T follicular helper cell (primary cell): ENCODE measurements at places on chromosomes 3 and 15.

DNA sequence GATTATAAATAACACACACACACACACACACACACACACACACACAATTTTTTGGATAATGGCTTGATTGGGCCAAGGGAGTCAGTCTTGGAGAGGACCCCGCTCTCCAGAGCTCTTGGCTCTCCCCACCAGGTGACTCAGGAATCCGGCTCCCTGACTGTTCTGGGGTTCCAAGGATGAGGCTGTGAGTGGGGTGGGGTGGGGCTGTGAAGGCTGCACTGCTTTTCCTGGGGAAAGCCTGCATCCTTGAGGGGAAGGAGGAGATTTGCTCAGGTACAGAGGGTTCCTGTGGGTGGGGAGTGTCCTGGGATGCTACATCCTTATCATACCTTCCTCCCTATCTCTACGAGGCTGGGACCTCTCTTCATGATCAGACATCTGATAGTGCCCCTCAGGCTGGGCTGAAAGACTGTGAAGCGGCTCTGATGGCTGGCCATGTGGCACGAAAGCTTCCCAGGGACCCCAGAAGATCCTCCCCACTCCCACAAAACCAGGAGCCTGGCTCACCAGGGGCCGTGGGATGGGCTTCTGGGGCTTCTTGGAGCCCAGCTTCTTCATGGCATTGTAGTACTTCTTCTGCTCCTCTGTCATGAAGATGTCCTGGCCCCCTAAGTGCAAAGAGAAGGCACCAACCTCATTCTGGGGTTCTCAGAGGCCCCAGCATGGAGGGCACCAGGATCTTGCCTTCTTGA, 59.2 kb downstream of the EXOG start:
- no peak for DNase-seq

- peak; percentile 52 for DNase-seq
Observed at GRCh38 chr15:74053941-74054529, 28.3 kb downstream of the GOLGA6A start.

DNA sequence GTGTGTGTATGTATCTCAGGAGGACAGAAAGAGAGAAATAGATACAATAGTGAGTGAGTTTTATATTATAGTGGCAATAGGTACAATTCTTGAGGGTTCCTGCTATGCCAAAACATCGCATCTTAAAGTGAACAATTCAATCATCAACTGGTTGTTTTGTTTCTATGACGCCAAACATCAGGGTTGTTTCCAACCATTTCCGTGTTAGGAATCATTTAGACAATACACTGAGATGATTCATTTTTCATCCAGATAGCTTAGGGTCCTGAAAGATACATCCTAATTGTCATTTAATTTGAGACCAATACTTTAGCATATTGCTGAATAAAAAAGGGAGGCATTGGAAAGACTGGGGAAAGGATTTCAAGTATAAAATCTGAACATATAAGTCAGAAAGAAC, 472.2 kb downstream of the MCTP2 start:
- DNase-seq = no peak

DNA sequence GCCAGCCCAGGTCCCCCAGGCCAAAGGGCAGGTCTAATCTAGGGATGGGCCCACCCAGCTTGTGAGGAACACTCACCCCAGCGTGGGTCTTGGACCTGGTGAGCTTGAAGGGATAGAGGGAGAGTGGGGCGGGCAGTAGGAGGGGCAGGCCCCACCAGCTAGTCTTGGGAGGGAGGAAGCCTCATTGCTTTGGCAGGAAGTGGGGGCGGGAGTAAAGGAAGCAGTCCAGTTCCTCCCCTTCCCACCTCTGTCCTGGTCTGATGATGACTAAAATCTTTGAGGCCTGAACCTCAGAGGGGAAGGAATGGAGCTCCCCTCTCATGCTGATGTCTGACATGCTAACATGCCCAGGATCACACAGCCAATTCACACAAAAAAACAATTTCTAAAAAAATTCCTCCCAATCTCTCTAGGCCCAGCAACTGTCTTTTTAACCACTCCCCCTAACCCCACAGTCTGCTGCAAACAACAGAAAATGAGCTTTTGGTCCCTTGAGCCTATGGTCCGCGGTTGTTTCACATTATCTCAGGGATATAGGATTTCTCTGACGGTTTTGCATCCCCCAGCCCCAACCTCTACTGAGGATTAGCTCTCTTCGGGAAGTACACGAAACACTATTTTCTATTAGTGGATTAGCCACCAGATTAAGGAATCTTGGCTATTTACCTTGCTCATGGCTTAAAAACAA, 30.7 kb upstream of the DUSP7 start:
- DNase-seq = no peak

DNA sequence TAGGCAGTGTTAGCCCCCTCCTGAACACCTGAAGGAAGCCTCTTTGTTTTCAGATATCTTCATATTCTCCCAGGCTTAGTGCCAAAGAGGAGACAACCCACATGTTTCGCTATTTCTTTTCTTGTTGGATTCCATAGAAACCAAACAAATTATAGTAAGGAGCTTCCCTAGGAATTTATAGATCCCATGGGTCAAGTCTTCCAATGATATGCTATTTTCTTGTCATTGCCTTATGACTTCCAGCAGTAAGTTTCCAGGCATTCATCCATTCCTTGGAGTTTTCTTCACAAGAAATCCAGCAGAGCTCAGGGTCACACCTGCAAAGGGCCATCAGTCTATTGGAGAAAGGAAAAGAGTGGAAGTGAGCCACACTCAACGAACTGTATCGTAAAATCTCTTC, 9.9 kb upstream of the KCNMB2 start:
- no peak for DNase-seq

- DNase-seq = no peak
Observed at GRCh38 chr3:64909011-64909410, 221.2 kb upstream of the ADAMTS9 start.

DNA sequence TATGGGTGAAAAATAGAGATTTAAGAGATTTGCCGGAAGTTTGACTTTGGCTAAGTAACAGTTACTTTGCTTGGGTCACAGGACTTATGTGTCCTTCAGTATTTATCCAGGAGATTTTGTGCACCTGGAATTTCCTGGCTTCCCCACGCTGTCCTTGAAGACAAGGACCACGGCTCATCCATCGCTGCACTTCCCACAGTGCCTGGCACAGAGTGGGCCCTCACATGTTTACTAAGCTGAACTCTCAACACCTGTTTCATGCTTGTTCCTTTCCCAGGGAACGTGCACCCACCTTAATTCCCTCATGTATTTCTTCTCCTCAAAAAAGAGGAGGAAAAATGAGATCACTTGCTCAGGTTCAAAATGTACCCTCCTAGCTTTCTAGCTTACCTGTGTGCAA, 32.0 kb downstream of the CA12 start:
- no peak for DNase-seq

DNA sequence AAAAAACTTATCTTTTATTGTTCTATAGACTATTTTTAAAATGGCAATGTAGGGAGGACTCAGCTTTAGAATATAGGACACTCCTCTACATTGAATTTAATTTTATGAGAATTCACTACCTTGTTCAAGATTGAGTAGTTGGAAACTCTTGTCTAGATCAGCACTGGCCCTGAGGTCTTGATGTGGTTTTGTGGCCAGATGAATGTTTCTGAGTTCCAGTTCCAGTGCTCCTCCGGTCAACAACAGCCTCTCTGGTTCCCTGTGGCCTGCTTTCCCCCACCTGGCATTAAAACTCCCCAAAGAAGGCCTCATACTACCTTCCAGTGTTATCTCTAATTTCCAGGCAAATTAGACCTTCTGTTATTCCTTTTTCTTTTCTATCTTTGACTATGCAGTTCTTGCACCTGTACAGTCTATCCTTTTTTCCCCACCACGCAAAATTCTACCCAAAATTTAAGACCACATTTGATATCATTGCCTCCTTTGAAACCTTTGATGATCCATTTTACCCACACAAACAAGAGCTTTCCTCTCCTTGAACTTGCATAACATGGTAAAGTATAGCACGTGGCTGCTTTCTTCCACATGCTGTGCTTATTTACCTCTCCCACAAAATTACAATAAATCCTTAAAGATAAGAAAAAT, 9.6 kb upstream of the ANP32A start:
- no peak for DNase-seq

DNA sequence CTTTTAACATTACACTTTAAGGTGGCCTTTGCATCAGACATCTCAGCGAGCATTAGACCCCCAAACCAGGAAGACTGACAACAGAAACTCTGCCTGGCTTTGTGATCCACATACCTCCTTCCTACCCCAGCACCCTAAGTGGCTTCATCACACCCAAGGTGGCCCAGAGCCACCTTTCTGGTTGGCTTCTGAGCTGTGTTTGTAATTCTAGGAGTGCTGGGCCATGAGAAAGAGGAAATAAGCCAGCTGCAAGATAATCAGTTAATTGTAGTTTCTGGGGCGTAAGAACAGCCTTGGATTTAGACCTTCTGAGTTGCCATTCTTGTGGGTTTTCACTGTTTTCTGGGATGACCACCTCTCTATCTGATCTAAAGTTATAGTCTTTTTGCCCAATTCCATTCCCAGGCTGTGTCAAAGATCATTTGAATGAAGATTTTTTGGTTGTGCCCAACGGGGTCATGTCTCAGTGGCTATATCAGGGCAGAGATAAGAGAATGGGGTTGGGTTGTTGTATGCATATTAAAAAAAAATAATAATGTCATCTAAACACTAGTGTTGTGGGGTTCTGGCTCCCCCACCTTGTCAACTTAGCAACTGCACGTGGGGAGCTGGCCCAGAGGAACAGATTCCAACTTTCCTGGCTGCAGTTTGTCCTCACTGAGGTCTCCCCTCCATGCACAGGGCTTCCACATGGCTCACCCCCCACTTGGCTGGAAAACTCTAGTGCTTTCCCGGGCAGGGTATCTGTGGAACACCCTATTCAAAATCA, 234.8 kb upstream of the WNT5A start:
- no peak for DNase-seq

DNA sequence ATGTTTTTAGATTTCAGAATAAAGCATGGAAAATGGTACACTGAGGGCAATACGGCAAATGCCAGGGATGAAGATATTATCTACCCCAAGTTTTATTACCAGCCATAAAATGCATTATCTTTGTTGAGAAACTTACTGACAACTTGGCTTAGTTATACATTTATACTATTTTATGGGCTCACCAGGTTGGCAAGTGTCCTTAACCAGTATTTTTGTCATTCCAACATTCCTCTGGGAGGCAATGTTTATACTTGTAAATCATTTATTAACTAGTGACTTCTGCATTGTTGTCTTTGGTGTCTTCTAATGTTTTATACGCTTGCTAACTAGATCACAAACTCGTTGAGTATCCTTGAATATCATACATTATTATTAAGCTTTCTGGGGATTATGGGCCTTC, 18.0 kb upstream of the ADGRG7 start:
- no peak for DNase-seq

- DNase-seq = no peak
Observed at GRCh38 chr3:171066206-171066605, 39.7 kb upstream of the SLC2A2 start.

- DNase-seq = no peak
Observed at GRCh38 chr15:51849860-51850259, 20.4 kb downstream of the TMOD3 start.

- no peak for DNase-seq
Observed at GRCh38 chr3:155651489-155652218, 93.2 kb downstream of the PLCH1 start.

DNA sequence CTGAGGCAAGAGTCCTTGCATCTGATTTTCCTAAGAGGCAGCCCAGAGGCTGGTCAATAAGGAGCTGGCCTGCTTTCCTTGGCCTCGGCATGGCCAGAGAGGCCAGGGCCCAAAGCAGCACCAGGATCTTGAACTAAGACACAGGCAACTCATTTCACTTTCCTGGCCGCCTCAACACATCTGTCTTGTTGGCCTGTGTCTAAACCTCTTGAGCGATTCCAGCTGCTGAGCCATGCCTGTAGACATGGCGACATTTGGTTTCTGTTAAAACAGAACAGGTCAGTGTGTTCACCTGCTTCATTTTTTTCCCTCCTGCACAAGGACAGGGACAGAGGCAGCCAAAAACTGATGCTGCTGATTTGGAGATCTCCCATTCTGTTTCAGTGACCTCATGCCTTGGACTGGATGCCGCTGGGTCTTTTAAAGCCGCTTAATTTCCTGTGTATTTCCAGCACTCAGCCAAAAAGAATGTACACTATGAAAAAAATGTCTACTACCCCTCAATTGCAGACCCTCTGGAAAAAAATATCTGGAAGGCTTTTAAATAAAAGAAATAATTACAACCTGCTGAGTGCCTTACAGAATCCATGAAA, 266.6 kb upstream of the ICE2 start:
- DNase-seq = no peak

DNA sequence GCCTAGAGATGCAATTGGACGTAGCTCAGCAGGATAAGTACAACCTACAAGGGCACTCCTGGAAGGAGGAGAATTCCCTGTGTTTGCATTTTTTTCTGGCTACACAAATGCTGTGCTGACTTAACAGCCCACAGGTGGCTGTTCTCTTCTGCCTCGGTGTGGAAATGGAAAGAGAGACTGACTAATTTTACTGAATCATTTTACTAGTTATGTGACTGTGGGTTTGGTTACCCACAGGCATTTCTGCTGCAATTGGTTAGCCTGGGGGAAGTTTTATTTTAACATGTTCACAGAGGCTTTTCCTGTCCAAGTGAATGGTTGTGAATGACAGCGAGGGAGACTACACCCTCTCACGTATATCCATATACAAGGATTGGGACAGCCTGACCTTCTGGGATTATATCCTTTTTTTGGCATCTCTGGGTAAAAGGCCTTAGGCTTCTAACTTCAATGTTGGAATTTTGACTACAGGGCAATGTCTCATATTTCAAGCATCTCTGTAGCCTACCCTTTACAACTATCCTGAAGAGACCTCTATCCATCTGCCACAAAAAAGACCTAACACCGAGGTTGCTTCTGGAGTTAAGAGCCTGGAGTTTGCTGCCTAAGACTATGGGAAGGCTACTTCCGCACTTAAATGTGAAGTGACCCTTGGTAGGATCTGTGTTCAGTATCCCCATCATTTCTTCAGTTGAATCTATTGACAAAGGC, 67.2 kb upstream of the TP63 start:
- DNase-seq = no peak

- no peak for DNase-seq
Observed at GRCh38 chr3:113194823-113195401, 16.4 kb upstream of the BOC start.

GRCh38 chr3:7543294-7543880, 682.5 kb downstream of the GRM7 start:
- DNase-seq = no peak

- no peak for DNase-seq
Observed at GRCh38 chr3:119350114-119350513, 55.9 kb downstream of the ARHGAP31 start.

- peak; percentile 27 for DNase-seq
Observed at GRCh38 chr15:90300988-90301706, 35.7 kb downstream of the NGRN start.

DNA sequence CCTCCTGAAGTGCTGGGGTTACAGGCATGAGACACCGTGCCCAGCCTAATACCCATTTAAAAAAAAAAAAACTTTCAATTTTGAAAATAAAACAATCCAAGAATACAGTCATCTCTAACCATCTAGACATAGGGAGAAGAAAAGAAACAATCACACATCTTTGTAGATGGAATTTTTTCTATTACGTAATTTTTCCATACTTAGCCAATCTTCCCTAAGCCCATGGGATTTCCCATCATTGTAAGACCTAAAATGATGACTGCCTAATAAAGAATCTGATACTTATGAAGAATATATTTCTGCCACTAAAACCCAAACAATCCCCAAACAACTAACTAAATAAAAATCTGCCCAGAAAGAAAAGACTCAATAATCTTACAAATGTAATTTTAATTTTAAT, 88.7 kb downstream of the CBLB start:
- DNase-seq = no peak

GRCh38 chr3:37989821-37990480, 635 bp upstream of the VILL start:
- DNase-seq = no peak

- no peak for DNase-seq
Observed at GRCh38 chr3:105722943-105723556, 145.8 kb downstream of the CBLB start.
